Activated B cell treated with CpG ODN at 0.5 μM for 24 hours (primary cell): ENCODE measurements at places on chromosomes 13 and 19. TPM values are rescaled to one million over a fixed set of nuclear protein-coding genes. Genes with fewer than 3 reads are reported as not detected.

DNA sequence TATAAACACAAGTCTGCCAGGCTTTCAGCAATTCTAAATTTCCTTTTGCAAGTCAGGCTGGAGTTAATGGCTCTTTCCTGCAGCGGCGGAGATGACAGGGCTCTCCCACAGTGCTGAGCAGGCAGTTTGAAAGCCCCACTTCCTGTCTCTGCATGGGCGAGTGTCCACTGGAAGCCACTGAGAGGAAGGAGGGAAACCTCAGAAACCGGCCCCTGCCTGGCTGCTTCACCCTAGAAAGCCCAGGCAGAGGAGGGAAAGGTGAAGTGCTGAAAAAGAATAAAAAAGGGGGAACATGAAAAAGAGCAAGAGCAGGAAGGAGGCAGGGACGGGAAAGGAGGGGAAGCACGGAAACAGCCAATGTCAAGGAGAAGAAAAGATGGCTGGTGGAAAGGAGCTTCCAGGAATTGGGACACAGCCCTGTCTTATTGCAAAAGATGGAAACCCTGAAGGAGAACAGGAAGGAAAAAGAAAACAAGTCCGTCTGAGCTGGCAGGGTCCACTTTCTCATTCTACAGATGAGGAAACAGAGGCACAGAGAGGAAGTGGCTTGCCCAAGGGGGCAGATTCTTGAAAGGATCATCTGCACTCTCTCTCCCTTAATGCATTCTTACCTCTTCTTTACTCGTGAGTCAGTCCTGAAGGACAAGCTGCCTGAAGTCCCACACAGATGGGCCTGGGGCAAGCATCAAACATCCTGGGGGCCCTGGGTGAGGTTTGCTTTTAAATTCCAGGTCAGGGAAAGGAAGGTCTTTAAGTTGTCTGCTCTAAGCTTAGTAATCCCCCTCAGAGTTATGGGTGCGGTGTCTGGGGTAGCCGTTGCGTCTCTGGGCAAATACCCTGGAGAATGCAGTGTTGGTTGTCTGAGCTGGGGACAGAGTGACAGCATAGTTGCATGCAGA, 38.8 kb upstream of the ALOX5AP start:
- H3K4me3 ChIP-seq: no peak overlapping the region
- peaks cover 3% of the 10 kb centered on the region for H3K27me3 ChIP-seq
- H3K27ac ChIP-seq: peak overlapping the region; percentile 42
- peaks cover 21% of the 10 kb centered on the region for H3K4me1 ChIP-seq

DNA sequence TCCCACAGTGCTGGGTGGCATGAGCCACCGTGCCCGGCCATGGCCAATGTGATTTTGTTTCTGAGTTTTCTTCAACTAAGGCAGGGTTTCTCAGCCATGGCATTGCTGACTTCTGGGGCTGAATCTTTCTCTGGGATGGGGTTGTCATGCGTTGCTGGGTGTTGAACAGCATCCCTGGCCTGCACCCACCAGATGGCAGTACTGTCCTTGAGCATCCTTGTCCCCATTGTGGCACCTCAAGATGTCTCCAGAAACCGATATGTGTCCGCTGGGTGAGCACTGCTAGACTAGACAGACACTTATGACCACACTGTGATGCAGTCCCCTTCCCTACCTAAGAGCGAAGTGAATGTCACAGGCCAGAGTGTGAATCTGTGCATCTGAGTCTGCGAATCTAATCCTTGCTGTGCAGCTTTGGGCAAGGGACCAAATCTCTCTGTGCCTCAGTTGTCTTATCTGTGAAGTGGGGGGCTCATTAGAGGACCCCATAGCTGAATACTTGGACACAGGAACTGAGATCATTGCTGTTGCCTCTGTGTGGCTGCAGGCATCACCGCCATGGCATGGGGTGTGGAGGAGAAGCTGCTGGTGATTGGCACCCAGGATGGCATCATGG, 50.3 kb upstream of the SIN3B start:
- no peak overlapping the region for H3K27ac ChIP-seq
- no peak for DNase-seq
- H3K4me1 ChIP-seq: no peaks in the 10 kb centered on the region

GRCh38 chr19:50711805-50712204, 7.8 kb downstream of the SHANK1 start:
- H3K4me3 ChIP-seq: no peak overlapping the region
- H3K36me3 ChIP-seq: no peaks in the 10 kb centered on the region
- DNase-seq: no peak

DNA sequence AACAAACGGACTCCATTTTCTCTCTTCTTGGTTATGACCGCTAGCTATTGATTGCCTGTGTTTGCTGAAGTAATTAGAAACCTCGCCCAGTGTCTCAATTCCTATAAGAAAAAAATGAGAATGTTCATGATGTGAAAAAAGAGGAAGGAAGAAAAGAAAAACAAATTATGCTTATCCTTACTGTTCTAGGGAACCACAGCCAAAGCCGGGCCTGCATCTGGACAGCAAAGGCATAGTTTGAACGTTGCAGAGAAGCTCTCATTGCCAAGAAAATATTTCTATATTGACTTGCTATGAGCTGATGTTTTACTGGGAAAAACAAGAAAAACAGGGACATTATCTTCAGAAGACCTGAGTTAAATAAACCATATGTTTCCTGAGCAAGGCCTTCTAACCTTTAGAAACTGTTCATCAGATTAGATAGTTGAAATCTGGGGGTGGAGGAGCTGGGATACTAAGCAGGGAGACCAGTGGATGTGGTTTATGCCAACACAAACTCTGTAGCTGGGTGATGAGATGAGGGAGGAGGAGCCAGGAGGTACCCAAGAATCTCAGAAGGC, 55.0 kb downstream of the EFNB2 start:
- H3K4me1 ChIP-seq: peaks cover 15% of the 10 kb centered on the region
- no peaks in the 10 kb centered on the region for H3K36me3 ChIP-seq
- DNase-seq: no peak
- peaks cover 8% of the 10 kb centered on the region for H3K27me3 ChIP-seq
- H3K4me3 ChIP-seq: no peak overlapping the region

DNA sequence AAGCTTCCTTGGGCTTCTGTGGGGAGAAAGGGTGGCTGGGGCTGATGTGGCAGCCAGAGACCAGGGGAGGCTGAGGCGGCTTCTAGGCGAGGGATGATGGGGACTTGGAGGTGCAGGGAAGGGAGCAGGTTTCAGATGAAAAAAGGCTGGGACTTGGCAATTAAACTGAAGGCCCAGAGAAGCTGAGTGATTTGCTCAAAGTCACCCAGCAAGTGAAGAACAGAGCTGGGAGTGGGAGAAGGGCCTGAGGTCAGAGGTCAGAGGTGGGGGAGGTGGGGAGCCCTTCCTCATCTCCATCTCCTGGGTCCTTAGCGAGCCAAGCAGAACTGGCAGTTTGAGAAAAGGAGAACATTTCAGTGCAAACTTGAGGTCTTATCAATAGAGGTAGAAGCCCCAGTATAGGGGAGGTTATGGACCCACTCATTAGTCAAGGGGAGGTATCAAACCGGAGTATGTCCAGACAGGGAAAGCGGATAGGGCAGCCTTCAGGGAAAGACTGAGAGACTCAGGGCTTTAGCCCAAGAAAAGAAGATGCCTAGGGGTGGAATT, 49.6 kb upstream of the NFIC start:
- DNase-seq: no peak
- peaks cover 20% of the 10 kb centered on the region for H3K27me3 ChIP-seq
- H3K4me1 ChIP-seq: no peaks in the 10 kb centered on the region

GRCh38 chr19:10471909-10472308, 31.2 kb downstream of the KEAP1 start:
- H3K4me1 ChIP-seq: no peaks in the 10 kb centered on the region
- no peak overlapping the region for H3K4me3 ChIP-seq
- DNase-seq: no peak
- no peak overlapping the region for H3K27ac ChIP-seq

DNA sequence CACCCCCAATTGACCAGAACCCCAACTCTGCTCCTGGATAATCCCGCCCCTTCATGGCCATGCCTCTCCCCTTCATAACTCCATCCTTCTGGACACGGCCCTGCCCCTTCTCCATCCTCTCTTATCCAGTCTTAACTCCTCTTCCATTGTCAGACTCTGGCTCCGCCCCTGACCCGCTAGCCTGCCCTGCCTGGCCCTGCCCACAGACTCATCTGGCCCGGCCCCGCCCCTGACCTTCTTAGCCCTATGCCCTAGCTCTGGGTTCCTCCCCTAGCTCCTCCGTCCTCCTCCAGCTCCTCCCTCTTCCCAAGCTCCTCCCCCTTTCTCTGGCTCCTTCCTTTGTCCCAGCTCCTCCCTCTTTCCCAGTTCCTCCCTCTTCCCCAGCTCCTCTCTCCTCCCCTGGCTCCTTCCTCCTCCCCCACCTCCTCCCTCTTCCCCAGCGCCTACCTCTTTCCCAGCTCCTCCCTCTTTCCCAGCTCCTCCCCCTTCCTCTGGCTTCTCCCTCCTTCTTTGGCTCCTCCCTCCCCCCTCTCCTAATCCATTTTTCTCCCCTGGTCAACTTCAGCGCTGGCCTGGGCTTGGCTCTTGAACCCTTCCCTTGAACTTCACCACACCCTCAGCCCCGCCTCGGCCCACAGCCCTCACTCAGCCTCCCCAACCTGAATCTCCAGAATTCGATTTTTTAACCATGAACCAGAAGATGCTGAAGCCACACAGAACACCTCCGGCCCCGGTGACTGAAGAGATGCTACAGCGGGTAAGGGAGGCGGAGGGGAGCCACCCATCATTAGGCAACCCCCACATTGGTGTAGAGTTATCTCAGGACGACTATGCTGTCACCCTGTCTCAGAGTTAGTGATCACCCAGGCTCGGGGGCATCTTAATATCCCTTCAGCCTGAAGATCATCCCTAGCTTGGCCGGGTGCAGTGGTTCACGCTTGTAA, 9.2 kb upstream of the ZNF358 start:
- H3K4me3 ChIP-seq: no peak overlapping the region
- H3K27ac ChIP-seq: no peak overlapping the region
- peaks cover 31% of the 10 kb centered on the region for H3K27me3 ChIP-seq

DNA sequence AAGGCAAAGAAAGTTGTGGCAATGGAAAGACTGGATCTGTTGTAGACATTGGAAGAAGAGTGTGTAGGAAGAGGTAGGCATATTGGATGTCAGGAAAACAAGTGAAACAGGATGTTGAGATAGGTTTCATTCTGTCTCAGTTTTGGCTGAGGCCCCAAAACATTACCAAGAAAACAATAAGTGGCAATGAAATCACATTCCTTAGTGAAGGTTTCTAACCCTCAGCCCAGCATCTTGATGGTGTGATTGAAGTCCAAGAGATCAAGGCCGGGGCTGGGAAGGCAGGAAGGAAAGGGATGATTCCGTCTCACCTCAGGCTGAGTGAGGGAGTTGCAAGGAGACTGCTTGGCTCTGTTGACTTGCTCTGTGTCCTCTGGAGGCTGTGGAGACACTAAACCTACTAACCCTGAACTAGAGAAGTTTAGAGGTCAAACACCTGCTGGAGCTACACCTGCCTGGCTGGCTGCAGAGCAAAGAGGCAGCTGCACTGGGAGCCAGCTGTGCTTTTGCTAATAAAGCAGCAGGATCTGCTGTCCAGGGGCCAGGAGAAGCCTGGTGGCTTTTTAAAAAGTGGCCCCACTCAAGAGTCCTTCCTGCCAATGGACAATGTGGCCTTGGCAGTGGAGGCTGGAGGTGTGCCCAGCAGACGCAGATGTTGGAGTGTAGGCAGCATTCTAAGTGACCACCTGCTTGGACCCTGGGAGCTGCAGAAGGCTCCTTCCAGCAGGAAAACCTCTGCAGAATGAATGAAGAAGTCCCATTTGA, 53.6 kb downstream of the DGKH start:
- no peak overlapping the region for H3K27ac ChIP-seq
- no peaks in the 10 kb centered on the region for H3K36me3 ChIP-seq
- H3K27me3 ChIP-seq: no peaks in the 10 kb centered on the region
- no peaks in the 10 kb centered on the region for H3K4me1 ChIP-seq
- H3K4me3 ChIP-seq: no peak overlapping the region

DNA sequence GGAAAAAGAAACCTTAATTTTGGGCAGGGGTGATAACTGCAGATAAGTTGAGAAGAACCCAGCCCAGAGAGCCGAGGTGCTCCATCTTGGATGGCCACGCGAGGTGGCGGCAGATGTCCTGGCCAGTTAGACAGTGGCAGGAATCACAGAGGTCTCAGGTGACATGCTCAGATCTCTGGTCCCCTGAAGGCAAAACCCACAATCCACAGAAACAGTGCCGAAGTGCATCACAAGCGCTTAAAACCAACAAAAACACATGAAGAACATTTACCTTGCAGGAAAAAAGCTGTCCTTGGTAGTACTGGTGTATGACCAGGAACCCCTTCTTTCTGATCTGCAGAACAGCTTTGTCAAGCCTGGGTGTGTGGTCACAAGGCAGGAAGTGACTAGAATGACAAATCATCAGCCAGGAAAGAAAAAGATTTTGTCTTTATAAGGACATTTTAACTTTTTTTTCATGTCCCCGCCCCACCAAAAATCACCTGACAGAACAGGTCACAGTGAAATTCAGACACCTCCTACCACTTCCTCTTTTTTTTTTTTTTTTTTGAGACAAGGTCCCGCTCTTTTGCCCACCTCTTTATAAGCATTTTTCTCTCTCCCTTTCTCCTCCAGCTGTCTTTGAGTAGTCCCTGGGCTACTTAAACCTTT, at the start of gene LCP1:
LCP1 (minus strand) TSS at position 338 of the 651 bp plus-strand sequence. CDS start 22,515 bp downstream, outside the sequence.
- peaks cover 64% of the 10 kb centered on the region for H3K4me1 ChIP-seq
- H3K36me3 ChIP-seq: peaks cover 42% of the 10 kb centered on the region
- H3K4me3 ChIP-seq: peak within 1 kb of the TSS; percentile 99
- DNase-seq: peak; percentile 44
- H3K27ac ChIP-seq: peak within 1 kb of the TSS; percentile 98
- H3K27me3 ChIP-seq: no peaks in the 10 kb centered on the region

DNA sequence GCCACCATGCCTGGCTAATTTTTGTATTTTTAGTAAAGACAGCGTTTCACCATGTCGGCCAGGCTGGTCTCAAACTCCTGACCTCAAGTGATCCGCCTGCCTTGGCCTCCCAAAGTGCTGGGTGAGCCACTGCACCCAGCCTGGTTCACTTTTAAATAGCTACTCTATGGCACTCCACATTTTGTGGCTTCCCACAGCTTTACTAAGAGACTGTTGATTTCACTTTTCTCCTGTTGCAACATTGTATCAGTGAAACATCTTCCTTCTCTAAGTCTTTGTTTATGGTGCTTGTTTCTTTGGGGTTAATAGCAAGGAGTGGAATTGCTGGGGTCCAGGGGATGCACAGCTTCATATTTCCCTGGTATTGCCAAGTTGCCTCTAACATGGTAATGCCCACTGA, 12.3 kb downstream of the TMEM38A start:
- no peak overlapping the region for H3K27ac ChIP-seq
- H3K36me3 ChIP-seq: peaks cover 2% of the 10 kb centered on the region
- DNase-seq: no peak
- no peak overlapping the region for H3K4me3 ChIP-seq
- no peaks in the 10 kb centered on the region for H3K27me3 ChIP-seq
- H3K4me1 ChIP-seq: no peaks in the 10 kb centered on the region

- peaks cover 23% of the 10 kb centered on the region for H3K4me1 ChIP-seq
- no peak for DNase-seq
- peak overlapping the region; percentile 89 for H3K4me3 ChIP-seq
- H3K27ac ChIP-seq: peak overlapping the region; percentile 97
- peaks cover 6% of the 10 kb centered on the region for H3K36me3 ChIP-seq
Observed at GRCh38 chr19:45477713-45478453, 10.1 kb downstream of the FOSB start.

The UHRF1 gene
- total RNA-seq: 6.5 and 7.8 TPM in 2 replicates

The MAP4K1 gene
- 379 and 388 TPM in 2 replicates for total RNA-seq

The CEACAM8 gene
- not detected in 2 replicates for total RNA-seq

The SYNGR4 gene
- total RNA-seq: not detected in 2 replicates

The GNG8 gene
- 33.1 and 38.2 TPM in 2 replicates for total RNA-seq

The CABP5 gene
- not detected in 2 replicates for total RNA-seq

The APOC4 gene
- not detected in 2 replicates for total RNA-seq

The ACP7 gene
- not detected in 2 replicates for total RNA-seq

The ZSCAN4 gene
- not detected in 2 replicates for total RNA-seq
